ENCODE measurements at places on chromosomes 6 and 20.

DNA sequence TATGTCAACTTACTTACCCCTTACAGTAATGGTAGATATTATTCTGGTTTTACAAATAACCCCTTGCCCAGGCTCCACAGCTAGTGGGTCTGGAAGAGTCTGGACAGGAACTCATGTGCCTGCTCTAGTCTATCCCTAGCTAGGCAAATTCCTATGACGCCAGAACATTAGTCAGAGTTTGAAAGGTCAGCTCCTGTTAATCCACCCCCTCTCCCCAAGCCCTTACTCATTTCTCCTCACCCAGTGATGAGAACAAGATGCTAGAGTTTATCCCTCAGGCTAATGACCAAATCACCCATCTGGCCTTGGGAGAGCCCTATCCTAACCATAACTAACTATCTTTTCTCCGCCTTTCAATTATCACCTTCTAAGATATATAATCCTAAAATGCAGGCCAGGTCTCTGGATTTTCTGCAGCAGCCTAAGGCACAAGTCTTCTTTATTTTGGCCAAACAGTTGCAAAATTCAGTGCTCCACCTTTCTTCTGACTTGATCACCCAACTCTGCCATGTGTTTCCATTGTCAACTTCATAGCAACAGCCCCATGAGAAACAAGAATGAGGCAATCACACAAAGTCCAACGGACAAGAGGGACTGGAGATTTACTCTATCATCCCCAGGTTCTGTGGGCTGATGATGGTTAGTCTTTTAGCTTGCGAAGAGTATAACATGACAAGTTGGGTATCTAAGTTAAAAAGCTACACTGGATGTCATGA, 113.3 kb downstream of the TASP1 start:
- DNase-seq, result no peak

DNA sequence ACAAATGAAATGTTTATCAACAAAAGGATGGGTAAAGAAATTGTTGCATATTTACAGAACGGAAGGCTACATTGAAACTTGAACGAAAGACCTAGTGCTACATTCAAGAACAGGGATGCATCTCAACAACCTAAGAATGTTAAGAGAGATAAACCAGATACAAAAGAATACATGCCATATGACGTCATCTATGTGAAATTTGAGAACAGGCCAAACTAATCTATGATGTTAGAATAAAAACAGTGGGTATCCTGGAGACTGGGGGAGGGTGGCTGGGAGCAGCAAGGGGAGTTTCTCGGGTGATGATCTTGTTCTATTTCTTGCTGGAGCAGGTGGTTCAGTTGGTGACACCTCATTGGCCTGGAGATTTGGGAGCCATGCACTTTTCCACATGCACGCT, 81.5 kb downstream of the SULF2 start:
- no peak for DNase-seq

DNA sequence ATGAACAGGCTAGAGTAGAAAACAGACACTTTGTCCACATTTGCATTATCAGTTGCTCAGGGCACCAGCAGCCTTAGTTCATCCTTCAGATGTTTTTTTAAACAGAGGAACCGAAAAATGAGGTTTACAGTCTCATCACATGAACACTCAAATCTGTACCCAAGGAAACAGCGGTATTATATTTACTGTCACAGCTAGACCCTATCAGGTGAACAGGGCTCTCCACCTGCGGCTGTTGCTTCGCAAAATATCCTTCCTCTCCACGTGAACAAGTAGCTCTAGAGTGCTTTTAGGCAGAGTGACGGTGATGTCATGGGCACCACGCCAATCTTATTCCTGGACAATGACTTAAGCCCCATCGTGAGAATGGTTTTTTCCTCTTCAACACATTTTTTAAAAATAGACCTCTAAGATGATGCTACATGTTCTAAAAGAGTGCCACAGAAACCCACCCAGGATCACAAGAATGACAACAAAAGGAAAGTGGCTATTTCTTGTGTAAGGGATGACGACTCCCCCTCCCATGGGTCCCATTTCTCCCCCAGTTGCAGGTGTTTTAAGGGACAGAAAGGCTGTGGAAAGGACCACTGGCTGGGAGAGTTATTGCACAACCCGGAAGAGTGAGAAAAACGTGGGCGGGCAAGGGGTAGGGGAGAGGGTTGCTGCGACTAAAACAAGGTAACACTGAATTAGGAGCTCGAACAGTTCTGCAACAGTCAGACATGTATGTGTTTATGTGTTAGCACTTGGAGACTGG, 77.7 kb downstream of the EFHC1 start:
- DNase-seq, result no peak

- DNase-seq, result no peak
Observed at GRCh38 chr6:144856622-144857021, 571.5 kb downstream of the UTRN start.

DNA sequence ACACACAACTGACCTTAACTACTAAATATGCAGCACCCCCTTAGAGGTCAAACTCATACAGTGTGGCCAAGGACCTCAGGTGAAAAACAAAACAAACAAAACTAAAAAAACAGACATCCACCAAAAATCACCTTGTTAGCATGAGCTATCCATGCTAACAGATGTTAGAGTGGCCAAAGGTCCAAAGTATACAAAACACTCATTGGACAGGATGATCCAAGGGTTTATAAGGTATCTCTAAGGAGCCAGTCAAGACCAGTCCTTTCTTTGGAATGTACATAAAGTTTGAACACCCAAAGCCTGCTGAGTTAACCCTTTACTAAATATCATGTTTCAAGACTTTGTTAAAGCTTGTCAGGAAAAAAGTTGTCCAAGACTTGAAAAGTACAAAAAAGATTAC, 35.8 kb downstream of the THEMIS start:
- DNase-seq, result no peak

GRCh38 chr20:35669681-35670080, 5.0 kb upstream of the CPNE1 start:
- no peak for DNase-seq

Data from activated CD4-positive, CD25-positive, alpha-beta regulatory T cell (primary cell).